ENCODE measurements at places on chromosomes 1 and 21.

DNA sequence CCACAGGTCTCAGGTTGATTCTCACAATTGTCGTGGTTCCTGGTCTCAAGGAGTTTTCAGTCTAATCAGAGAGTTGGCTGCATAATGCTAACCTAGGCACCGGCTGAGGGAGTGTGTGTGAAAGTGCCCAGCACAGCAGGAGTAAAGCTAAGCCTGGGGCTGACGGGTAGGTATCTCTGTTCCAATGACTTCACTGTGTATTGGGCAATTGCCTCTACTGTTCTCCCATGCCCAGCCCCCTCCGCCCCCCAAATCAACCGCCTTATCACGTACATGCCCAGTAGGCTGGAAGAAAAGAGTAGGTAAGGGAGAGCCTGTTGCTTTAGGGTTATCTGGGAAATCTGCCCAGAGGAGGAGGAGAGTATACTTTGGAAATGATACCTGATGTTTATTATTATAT, 54.7 kb downstream of the MRPS6 start:
- no peak for DNase-seq

GRCh38 chr1:45619149-45619921, 4.5 kb downstream of the CCDC17 start:
- no peak for DNase-seq

DNA sequence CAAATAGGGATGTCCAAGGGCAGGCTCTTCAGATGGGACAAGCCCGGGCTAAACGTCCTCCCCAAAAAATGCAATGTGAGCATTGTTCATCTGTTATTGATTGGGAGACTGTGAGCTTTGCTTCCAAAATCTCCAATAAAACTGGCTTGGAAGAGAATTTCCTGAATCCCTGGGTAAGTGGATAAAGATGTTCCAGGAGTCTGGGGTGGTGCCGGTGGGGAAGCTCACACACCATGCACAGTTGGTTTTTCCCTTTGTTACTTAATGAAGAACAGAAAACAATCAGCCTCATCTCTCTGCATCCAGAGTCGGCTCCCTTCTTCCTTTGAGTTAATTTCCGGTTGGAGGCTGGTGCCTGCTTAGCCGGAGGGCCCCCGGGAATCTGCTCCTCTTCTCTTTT, 72.1 kb upstream of the ZBTB40 start:
- DNase-seq = no peak

- DNase-seq = no peak
These were observed 1.5 kb upstream of the KCNH1 start for GRCh38 chr1:211135342-211135950.

GRCh38 chr1:226637147-226637935, 88.8 kb downstream of the STUM start:
- DNase-seq = no peak

Data from activated gamma-delta T cell treated with Interleukin-2 at 50 U/mL for 16 hours (primary cell).